M059J (cell line): ENCODE measurements at places on chromosomes 5 and 9.

DNA sequence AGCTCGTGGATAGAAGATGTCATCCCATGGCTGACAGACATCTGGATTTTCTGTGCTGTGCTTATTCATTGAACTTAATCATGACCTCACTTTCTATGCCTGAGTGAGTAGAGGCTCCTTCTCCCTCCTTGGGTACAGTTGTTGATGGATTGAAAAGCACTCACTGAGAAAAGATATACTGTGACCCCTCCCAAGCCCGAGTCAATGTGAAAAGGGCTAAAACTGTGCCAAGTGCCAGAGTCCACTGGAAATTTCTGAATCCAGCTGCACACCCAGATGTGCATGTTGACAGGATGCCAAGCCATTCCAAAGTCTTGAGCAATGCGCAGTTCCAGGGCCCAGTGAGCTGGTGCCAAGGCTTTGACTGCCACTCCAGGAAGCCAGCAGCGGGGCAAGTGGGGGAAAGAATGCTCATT is 473.0 kb downstream of the NTRK2 start:
- DNase-seq, result no peak

- no peak for DNase-seq
Observed at GRCh38 chr9:124135813-124136365, 121.9 kb upstream of the NEK6 start.

GRCh38 chr5:79685627-79686026 is 4.0 kb upstream of the CMYA5 start:
- DNase-seq, result no peak

- no peak for DNase-seq
Observed at GRCh38 chr5:124810396-124811006, 64.1 kb upstream of the ZNF608 start.

DNA sequence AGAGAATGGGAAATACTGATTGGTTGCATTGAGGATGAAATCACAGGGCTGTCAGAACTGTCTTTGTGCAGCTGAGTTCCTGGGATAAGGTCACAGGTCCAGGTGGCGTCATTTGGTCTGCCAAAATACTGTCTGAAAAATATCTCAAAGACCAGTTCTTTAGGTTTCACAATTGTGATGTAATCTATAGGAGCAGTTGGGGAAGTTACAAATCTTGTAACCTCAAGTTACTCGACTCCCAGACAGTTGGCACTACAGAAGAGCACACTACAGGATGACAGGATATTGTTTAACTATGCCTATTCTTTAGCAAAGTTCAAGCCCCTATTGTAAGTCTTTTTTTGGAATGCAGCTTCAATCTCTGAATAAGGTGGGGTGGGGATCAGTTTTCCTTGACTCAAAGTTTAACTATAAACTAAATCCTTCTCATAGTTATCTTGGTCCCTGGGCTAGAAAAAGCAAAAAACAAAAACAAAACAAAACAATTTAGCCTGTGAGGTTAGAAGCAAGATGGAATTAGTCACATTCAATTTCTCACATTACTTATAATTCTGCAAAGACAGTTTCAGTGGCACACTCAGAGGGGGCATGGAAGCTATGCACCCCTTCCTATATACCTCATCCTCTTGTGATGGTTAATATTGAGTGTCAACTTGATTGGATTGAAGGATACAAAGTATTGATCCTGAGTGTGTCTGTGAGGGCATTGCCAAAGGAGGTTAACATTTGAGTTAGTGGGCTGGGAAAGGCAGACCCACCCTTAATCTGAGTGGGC is 276.0 kb downstream of the AUH start:
- DNase-seq, result no peak

DNA sequence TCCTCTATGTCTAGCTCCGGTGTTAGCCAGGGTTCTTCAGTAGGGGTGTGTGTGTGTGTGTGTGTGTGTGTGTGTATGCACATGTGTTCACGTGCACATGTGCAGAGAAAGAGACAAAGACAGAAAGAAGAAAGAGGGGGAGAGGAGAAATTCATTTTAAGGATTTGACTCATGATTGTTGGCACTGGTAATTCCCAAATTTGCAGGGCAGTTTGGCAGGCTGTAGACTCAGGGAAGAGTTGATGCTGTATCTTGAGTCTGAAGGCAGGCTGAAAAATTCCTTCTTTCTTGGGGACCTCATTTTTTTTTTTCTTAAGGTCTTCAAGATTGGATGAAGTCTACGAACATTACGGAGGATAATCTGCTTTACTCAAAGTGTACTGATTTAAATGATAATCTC is 335.7 kb downstream of the NSG2 start:
- DNase-seq, result peak; percentile 46

DNA sequence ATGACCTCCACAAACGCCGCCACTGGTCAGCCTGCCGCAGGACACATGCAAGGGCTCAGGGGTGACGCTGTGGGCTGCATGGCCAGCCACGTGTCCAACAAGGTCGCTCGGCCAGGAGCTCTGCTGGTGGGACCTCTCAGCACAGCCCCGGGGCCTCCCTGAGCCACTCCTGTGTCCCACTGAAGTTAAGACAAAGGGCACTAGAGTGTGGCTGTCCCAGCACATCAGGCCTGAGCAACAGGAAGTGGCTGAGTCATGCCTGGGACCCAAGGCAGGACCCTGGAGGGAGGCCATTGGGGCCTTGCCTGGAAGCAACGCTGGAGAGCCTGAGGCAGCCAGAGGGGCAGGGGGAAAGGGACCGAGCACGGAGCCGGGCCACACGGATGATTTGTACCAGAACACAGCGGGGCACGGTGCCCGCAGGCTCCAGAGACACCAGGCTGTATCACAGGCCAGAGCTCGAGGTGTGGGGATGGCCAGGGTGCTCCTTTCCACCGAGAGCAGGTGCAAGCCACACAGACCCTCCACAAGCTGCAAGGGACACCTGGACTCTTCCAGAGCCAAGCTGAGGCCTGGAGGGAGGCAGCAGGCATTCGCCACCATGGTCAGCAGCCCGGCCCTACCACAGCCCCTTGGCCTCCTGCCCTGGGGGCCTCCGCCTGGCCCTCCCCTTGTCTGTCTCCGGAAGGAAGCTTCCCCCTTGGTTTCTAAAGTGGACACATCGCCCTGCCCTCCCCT is 6.5 kb upstream of the TMEM210 start:
- DNase-seq, result peak; percentile 60

GRCh38 chr9:27701587-27701986 is 128.3 kb upstream of the C9orf72 start:
- DNase-seq, result peak; percentile 5

DNA sequence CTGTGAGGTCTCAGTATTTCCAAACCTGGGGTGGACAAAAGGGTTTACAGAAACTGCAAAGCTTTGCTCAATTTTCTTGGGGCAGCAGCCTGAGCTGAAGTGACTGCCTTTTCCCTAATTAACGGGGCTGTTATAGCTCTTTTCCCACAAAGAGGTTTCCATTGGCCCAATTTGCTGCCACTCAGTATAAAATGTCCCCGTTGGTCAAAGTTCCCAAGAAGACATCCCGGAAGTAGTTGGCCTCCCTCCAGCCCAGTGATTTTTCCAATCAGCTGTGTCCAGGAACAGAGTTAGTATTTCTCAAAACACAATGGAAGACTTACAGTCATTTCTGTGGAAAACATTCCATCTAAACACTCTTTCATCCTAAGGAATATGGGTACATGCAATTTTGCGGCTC is 643.6 kb downstream of the ACTL7B start:
- DNase-seq, result peak; percentile 21

DNA sequence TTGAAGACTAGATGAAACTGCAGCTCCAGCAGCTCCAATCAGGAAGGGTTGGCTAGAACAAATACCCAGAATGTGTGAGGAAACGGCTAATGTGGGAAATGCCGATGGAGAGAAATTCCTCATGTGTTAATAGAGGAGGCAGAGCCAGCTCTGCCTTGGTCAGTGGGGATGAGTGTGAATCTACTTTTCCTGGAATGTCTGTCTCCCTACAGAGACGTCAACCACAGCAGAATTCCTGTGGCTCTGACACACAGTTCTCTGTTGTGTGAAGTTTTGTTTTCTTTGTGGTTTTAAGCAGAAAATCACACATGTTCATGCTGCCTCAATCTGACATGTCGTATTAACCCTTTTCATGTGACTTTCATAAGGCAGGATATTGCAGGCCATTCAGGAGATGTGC is 476.6 kb upstream of the WWC1 start:
- DNase-seq, result peak; percentile 98

- peak; percentile 39 for DNase-seq
Observed at GRCh38 chr5:173564106-173564505, 52.3 kb downstream of the BOD1 start.

DNA sequence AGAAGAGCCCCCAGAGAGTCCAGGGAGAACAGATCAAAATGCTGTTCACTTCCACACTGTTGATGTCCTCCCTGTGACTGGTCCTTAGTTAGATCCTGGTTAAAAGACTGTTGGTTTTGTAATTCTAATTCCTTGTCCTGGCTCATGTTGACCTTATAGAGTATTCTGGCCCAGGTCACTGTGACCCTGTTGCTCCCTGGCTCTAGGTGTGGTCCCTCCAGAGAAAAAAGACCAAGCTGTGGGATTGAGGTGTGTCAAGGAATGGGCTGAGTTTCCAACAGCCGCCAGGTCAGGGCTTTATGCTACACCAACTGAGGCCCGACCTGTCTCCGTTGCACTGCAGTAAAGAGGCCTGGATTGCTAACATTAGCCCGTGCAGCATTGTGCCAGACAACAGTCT is 241.0 kb upstream of the MSX2 start:
- no peak for DNase-seq

GRCh38 chr5:36561601-36562000 is 44.8 kb upstream of the SLC1A3 start:
- DNase-seq, result no peak

- DNase-seq, result no peak
Observed at GRCh38 chr9:78053627-78054026, 22.0 kb upstream of the GNAQ start.

DNA sequence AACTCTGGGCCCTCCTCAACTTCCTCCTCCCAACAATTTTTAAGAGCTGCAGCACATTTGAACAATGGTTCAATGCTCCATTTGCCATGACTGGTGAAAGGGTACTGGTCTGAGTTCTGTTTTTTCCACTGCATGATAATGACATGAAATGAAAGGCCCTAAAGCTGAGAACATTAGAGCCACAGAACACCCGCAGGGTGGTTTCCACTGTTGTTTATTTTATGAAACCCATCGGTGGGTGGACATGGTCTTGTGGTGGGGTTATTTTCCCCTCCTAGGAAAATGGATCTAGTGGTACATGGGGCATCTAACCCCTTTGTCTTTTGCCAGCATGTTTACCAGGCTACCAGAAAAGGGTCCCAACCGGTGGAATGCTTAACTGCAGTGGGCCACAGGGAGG is 71.8 kb downstream of the SMARCA2 start:
- DNase-seq, result no peak
